Activated CD4-positive, alpha-beta T cell treated with anti-CD3 and anti-CD28 coated beads for 1 hour (primary cell): ENCODE measurements at places on chromosomes 4 and X.

DNA sequence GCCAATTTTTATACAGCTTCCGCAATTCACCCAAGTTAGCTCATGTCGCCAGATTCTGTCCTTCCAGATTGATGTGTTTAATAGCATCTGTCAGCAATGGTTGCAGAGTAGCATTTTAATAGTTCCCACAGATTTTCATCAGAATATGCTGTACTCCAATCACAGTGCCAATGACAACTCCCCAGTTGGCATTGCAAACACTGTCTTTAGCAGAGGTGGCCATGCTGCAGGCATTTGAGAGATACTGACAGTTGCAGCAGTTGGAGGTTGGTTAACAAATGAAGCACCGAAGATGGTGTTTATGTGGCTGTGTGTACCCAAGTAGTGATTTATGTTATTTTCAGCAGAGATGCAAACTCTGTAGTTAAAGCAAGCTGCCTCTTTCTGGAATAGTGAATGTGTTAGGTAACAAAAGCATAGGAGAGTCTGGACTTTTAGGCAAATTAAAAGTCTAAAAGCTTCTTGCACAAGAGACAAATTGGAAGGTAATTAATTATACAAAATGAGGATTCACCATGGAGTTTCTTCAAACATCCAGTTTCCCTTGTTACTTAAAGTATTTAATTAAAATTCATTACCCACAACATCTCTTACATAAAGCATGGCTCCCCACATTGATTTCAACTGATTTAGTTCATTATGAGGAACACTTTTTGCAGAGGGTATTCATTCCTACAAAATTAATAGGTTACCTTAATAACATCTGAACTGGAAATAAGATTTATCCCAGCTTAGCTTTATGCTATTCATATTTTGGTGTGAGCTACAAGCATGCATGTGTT lies 65.2 kb downstream of the PARM1 start:
- DNase-seq = no peak

DNA sequence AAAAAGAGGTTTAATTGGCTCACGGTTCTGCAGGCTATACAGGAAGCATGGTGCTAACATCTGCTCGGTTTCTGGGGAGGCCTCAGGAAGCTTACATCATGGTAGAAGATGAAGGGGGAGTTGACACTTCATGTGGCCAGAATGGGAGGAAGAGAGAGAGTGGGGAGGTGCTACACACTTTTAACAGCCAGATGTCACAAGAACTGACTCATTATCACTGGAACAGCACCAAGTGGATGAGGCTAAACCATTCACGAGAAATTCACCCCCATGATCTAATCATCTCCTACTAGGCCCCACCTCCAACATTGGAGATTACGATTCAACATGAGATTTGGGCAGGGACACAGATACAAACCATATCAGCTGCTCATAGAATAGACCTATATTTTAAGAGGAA lies 255.8 kb downstream of the OPHN1 start:
- DNase-seq = no peak

- no peak for DNase-seq
Observed at GRCh38 chr4:5801696-5802095, 90.7 kb downstream of the EVC start.

DNA sequence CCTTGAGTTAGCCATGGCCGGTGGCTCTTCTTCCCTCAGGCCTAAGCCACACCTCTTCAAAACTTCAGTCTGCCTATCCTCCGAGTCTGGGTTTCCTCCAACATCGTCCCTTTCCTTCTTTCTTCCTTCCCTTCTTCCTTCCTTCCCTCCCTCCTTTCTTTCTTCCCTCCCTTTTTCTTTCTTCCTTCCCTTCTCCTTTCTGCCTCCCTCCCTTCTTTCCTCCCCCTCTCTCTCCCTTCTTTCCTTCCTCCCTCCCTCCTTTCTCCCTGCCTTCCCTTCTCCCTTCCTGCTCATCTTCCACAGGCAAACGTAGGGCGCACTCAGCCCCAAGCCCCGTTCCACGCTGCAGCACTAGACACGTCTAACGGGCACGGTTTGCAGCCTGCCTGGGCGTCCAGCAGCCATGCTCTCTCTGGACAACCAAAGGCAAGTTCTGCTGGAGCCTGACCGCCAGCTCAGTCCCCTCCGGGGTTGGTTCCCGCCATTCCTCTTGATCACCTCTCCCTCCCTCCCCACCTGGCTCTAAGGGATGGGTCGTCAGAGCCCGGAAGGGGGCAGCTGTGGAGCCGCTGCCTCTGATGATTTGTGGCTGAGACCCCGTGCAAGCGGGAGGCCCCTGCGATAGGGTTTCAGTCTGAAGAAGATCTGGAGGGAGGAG lies 34.1 kb upstream of the CLDN24 start:
- no peak for DNase-seq

DNA sequence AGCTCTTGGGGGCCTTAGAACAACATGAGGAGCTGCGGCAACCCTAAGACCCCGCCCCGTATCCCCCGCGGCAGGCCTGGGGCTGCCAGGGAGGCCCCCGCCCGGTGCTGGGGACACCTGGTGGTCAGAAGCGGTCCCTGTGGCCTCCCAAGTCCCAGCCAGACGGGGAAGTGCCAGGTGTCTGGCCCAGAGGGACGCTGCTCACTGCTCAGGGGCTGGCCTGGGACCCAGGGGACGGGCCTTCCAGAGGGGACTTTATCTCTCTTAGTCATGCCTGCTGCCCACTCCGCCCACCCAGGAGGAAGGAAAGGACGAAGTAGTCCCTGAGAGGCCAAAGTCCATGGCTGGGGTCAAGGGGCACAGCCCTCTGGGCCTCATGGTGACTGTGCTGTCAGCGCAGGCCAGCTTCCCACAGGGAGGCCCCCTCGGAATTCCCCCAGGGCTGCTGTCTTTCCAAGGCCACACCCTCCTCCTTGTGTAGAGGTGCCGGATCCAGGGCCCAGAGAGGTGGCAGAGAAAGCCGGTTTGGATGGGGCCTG lies 31.0 kb upstream of the HTRA3 start:
- no peak for DNase-seq

- DNase-seq = no peak
Observed at GRCh38 chr4:185127021-185127925, 15.8 kb upstream of the SLC25A4 start.

GRCh38 chr4:7441201-7441600 lies 6.5 kb upstream of the PSAPL1 start:
- DNase-seq = no peak

DNA sequence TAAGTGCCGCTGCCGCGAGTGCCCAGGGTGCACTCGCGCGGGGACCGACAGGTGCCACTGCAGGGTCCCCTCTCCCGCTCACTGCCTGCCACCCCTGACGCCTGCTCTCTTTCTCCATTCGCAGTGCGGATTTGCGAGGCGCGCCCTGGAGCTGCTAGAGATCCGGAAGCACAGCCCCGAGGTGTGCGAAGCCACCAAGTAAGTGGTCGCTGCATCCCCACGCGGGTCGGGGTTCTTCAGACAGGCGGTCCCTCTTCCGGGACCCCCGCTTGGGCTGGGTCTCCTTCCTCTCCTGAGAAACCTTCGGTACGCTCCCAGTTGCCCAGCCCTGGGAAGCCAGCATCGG lies 547 bp downstream of the GUCY1A1 start:
- DNase-seq = peak; percentile 7

DNA sequence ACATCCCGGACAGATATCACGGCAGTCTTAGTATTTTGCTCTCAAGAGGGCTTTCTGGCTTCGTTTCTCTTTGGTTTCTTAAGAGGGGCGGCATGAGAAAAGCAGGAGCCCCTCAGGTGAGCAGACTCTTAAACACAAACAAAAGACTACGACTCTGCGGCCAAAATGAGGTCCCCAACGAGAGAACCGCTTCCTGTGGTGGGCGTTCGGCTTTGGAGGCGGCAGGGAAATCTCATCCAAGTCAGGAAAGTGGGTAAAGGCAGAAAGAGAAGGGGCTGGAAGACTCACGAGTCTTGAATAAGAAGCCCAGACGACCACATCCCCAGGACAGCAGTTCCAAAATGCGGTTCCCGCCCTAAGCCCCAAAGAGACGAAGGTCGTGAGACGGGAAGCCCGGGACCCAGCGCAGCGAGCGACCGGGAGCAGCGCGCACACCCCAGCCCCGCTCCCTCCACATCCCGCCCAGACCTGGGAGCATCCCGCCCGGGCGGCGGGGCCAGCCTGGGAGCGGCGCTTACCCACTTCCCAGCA lies 409 bp downstream of the UGDH start:
- no peak for DNase-seq

GRCh38 chr4:106753426-106753825 lies 282.7 kb downstream of the DKK2 start:
- DNase-seq = no peak
